ENCODE measurements at places on chromosomes 6 and 20. TPM values are rescaled to one million over a fixed set of nuclear protein-coding genes. Genes with fewer than 3 reads are reported as not detected.

The FIG4 gene
- total RNA-seq = 5.4 TPM

The RAB22A gene
- total RNA-seq = 8.0 TPM

The PDE10A gene
- total RNA-seq = 4.0 TPM

GRCh38 chr6:151063352-151063751 is 176.4 kb upstream of the AKAP12 start:
- DNase-seq = no peak

DNA sequence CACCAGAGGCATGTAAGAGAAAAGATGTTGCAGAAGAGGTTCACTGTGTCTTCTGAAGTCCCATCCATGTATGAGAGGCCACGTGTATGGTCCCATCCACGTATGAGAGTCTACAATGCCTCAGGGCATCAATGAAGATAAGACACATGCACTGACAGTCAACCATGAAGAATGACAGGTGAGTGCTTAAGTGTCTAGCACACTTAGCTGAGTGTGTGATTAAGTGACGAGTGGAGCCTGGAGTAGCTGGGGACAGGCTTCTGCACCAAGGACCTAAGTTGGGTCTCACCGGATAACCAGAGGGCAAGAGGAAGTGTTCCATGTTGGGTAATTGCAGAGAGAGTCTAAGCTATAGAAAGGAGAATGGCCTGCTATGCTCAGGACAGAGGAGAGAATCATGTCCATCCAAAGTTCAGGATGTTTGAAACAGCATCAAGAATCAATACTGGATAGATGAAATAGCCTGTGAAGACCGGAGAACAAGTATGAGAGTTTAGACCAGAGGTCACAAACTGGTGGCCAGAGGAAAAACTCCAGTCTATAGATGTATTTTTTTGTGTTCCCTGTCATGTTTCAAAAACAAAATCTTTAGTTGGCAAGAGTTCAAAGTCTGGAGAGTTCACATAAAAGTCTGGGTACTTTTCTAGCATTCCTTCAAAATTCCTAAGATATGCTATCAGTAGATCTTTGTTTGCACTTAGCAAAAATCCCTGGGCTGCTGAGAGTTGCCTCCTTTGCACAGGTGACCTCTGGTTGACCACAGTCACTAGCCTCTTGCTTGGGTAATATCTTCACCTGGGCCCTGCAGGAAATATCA is 165.8 kb downstream of the KIF16B start:
- no peak for DNase-seq

DNA sequence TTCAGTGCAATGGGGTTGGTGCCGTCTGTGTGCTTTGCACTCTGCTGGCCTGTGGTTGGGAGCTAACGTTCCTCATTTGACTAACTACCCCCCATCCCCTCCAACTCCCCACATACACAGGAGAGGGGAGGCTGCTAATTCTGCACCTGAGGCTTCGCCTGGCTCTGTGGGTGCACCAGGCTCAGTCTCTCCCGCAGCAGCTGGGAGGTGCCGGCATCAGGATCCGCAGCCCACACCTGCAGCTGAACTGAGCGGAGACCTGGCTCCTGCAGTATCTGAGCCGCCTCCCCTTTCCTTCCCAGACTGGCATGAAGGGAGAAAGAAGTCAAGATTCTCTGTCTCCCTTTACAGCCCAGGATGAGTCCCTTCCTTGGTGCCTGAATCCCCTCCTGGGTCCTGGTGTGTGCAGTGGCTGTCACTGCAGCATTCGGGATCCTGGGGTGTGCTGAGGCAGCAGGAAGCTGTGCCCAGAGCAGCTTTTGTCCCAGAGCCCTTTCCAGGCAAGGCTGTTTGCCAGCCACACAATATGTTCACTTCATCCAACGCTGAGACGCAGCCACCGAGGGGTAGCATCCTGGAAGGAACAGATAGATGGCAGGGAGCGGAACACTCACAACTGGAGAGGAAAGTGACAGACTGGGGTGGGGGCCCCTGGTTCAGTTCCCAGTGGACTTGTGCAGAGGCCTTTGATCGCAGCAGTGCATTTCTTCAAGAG is 70.2 kb downstream of the CDH4 start:
- DNase-seq = no peak

- no peak for DNase-seq
Observed at GRCh38 chr20:998231-998830, 3.8 kb downstream of the RSPO4 start.

GRCh38 chr20:8318965-8319625 is 187.0 kb downstream of the PLCB1 start:
- no peak for DNase-seq

DNA sequence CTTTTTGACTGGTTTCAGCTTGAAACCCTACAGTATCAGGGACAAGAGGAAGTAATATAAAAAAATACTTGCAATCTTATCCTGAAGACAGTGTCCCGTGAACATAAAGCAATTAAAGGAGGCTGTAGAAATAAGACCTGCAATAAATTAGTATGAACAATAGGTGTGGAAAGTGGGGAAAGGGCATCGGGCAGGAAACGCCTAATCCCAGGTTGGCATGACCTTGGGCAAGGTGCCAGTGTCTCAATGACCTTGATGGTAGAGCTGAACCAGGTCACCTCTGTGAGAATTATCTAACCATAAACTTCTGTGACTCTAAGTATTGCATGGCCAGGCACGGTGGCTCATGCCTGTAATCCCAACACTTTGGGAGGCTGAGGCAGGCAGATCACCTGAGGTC is 115.2 kb downstream of the LY86 start:
- DNase-seq = no peak

GRCh38 chr6:105499931-105500330 is 97.0 kb upstream of the PREP start:
- DNase-seq = no peak

GRCh38 chr6:26351544-26351953 is 13.4 kb upstream of the BTN3A2 start:
- DNase-seq = no peak

- DNase-seq = peak; percentile 21
Observed at GRCh38 chr6:33249732-33250630, 21.7 kb downstream of the VPS52 start.

Data from pancreas (tissue), 10 donors.